T-cell (primary cell): ENCODE measurements at places on chromosomes 5 and 9.

DNA sequence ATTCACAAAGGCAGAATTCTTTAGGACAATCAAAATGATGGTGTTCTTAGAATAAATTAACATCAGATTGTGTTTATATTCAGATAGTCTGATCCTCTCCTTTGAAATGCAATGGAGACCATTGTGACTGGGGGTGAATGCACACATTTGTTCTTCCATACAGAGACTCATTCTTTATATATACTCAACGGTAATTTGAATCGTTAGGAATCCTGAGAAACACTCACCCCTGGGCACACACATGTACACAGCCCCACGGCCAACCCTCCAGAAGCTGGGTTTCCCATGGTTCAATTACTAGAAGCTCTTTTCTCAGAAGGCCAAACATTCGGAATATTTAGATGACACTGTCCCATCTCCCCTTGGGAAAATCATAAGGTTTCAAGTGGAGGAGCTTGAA lies 57.5 kb upstream of the EPB41L4B start:
- DNase-seq, result no peak
- H3K4me3 ChIP-seq, result no peak overlapping the region
- peaks cover 12% of the 10 kb centered on the region for H3K27me3 ChIP-seq
- no peaks in the 10 kb centered on the region for H3K4me1 ChIP-seq
- no peaks in the 10 kb centered on the region for H3K36me3 ChIP-seq
- H3K27ac ChIP-seq, result no peak overlapping the region

DNA sequence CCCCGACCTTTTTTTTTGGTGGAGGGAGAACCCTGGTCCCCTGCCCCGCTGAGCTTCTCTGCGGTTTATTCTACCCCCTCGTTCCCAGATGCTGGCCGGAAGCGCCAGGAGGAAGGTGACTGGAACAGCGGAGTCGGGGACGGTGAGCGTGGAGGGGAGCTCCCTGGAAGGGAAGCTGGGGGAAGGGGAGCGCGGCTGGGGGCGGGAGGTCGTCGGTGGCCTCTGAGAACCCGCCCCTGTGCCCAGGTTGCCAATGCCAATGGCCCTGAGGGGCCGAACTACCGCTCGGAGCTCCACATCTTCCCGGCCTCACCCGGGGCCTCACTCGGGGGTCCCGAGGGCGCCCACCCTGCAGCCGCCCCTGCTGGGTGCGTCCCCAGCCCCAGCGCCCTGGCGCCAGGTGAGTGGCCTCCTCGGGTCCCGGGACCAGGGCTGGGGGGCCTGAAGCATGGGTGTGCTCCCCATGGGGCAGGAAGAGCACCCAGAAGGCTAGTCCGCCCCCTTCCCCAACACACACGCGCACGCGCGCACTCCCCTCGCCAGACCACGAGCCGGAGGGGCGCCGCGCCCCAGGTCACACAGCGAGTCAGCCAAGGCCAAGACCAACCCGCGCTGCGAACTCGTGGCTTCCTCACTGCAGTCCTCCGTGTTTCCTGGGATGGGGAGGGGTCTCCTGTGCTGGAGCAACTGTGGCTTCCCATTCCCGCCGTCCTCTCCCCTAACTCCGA lies 10.6 kb downstream of the MYOZ3 start:
- no peak for DNase-seq
- no peaks in the 10 kb centered on the region for H3K27me3 ChIP-seq
- H3K4me3 ChIP-seq, result peak overlapping the region; percentile 72
- H3K27ac ChIP-seq, result no peak overlapping the region

- no peak overlapping the region for H3K4me3 ChIP-seq
- no peaks in the 10 kb centered on the region for H3K27me3 ChIP-seq
- no peak for DNase-seq
Measured at GRCh38 chr9:13291718-13292117, 12.2 kb upstream of the MPDZ start.

DNA sequence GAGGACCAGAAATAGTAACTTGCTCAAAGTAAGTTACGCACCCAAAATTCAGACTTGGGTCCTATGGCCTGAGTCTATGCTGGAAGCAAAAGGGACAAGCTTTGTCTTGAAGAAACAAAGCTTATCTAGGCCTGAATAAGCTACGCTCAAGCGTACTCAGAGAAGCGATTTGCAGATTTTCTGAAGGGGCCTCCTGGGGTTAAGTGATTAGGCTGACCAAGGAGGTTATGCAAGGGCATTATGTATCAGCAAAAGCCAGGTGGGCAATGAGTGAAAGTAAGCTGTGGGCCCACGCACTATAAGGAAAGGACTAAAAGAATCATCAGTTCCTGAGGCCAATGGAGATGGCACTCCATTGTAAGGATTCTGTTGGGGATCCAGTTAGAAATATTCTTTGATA lies 122.1 kb downstream of the SNX18 start:
- H3K4me1 ChIP-seq, result peaks cover 25% of the 10 kb centered on the region
- no peak for DNase-seq
- H3K27me3 ChIP-seq, result no peaks in the 10 kb centered on the region
- H3K27ac ChIP-seq, result no peak overlapping the region
- no peaks in the 10 kb centered on the region for H3K36me3 ChIP-seq

DNA sequence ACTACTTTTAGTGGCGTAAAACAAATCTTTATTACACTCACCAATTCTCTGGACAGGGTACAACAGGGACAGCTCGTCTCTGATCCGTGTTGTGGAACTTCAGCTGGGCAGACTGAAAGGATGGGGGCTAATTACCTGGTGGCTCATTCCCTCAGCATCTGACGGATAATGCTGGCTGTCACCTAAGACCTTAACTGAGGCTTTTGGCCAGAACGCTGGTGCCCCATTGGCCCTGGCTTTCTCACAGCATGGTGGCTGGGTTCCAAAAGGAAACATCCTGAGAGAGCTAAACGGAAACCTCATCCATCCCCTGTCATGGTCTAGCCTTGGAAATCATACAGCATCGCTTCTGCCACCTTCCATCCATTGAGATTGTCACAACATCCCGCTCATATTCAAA lies 62.9 kb downstream of the RAI14 start:
- H3K4me1 ChIP-seq, result no peaks in the 10 kb centered on the region
- H3K27ac ChIP-seq, result no peak overlapping the region
- H3K4me3 ChIP-seq, result no peak overlapping the region
- H3K36me3 ChIP-seq, result no peaks in the 10 kb centered on the region
- DNase-seq, result no peak
- peaks cover 2% of the 10 kb centered on the region for H3K27me3 ChIP-seq

- no peak overlapping the region for H3K4me3 ChIP-seq
- no peak for DNase-seq
- no peaks in the 10 kb centered on the region for H3K4me1 ChIP-seq
- H3K27me3 ChIP-seq, result no peaks in the 10 kb centered on the region
Measured at GRCh38 chr5:112793201-112793600, 55.5 kb downstream of the APC start.

DNA sequence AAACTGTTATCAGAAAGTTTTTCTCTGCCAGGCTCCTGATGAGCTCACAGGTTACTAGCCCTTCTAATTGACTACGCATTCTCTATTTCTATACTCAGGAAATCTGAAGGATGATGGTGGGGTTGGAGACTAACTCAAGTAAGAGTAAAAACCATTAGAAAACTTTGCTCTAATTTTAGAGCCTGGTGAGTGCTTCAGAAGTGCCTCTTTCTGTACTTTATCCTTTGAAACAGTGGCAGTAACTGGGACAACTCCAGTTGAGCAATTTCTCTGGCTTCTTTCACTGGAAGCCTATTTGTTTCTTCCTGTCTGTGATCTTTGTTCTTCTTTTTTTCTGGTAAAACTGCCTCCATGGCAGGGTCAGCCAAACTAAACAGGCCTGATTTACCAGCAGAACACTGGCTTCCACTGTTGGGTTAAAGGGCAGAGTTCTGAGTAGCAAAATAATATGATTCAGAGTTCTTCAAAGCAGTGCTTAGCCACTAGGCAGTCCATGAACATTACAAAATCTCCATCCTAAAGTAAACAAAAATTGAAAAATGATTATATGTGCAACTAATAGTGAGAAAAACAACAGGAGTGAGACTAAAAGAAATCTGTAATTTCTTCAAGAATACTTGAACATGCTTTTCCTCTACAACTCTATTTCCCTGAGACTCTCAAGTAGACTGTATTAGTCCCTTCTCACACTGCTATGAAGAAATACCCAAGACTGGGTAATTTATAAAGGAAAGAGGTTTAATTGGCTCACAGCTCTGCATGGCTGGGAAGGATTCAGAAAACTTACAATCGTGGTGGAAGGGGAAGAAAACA lies 79.8 kb downstream of the MROH2B start:
- no peak overlapping the region for H3K4me3 ChIP-seq
- no peak for DNase-seq
- H3K4me1 ChIP-seq, result no peaks in the 10 kb centered on the region
- no peak overlapping the region for H3K27ac ChIP-seq
- no peaks in the 10 kb centered on the region for H3K36me3 ChIP-seq
- H3K27me3 ChIP-seq, result no peaks in the 10 kb centered on the region

DNA sequence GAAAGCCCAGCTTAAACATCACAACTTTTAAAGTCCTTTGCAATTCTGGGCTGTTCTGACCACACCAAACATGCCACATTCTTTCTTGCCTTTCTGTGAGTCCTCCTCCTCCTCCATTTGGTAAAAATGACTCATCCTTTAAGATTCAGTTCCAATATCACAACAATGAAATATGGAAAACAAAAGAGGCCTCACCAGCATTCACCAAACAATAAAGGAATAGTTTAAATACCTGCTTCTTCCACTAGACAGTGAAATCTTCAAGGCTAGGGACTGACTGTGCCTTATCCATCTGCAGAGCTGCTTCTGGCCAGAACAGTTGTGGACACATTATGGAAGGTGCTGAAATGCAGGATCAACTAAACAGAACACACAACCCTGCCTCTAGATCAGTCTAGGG lies 36.0 kb downstream of the NR6A1 start:
- H3K4me3 ChIP-seq, result no peak overlapping the region
- H3K36me3 ChIP-seq, result no peaks in the 10 kb centered on the region
- no peaks in the 10 kb centered on the region for H3K27me3 ChIP-seq
- no peak overlapping the region for H3K27ac ChIP-seq

GRCh38 chr9:81390792-81391456 lies 298.4 kb downstream of the TLE1 start:
- H3K4me3 ChIP-seq, result no peak overlapping the region
- no peak for DNase-seq
- no peak overlapping the region for H3K27ac ChIP-seq
- H3K27me3 ChIP-seq, result no peaks in the 10 kb centered on the region

- H3K27ac ChIP-seq, result no peak overlapping the region
- no peaks in the 10 kb centered on the region for H3K4me1 ChIP-seq
- peaks cover 8% of the 10 kb centered on the region for H3K27me3 ChIP-seq
- no peaks in the 10 kb centered on the region for H3K36me3 ChIP-seq
- no peak for DNase-seq
Measured at GRCh38 chr9:115058684-115059315, 59.2 kb downstream of the TNC start.

DNA sequence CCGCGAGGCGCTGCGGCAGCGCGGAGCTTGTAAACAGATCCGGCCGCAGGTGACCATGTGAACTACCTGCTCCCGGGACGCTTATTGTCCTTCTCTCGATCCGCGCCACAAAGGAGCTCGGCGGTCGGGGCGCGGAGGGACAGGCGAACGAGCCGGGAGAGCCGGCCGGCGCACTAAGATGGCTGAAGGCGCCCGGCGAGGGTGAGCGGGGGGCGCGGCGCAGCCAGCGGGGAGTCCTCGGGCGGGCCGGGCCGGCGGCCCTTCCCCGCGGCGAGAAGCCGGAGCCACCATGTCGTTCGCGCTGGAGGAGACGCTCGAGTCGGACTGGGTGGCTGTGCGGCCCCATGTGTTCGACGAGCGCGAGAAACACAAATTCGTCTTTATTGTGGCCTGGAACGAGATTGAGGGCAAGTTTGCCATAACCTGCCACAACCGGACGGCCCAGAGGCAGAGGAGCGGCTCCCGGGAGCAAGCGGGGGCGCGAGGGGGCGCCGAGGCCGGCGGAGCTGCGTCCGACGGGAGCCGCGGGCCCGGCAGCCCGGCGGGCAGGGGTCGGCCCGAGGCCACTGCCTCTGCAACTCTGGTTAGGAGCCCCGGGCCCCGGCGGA lies 535 bp downstream of the JMY start:
- H3K36me3 ChIP-seq, result no peaks in the 10 kb centered on the region
- H3K27me3 ChIP-seq, result no peaks in the 10 kb centered on the region
- H3K4me3 ChIP-seq, result peak overlapping the region; percentile 94
- H3K4me1 ChIP-seq, result peaks cover 22% of the 10 kb centered on the region
- DNase-seq, result peak; percentile 36

DNA sequence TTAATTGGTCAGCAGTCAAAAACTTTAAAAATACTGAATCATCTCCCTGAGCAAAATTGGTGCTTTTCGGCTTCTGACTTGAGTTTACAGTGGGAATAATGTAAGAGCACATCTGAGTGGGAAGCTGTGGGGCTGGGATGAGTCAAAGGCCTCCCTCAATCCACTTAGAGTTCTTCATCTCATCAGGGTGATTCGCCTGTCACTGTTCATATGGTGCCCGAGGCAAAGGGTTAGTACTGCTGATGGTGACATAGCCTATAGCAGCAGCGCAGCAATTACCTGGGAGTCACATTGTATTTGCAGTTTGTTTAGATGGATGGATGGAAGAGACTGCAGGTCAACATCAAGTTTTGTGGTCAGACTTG lies 113.8 kb upstream of the ZNF608 start:
- no peak overlapping the region for H3K27ac ChIP-seq
- no peak for DNase-seq
- H3K4me3 ChIP-seq, result no peak overlapping the region

- DNase-seq, result no peak
- H3K27me3 ChIP-seq, result no peaks in the 10 kb centered on the region
- H3K36me3 ChIP-seq, result no peaks in the 10 kb centered on the region
- H3K27ac ChIP-seq, result no peak overlapping the region
Measured at GRCh38 chr5:100306000-100306399, 229.2 kb upstream of the FAM174A start.

DNA sequence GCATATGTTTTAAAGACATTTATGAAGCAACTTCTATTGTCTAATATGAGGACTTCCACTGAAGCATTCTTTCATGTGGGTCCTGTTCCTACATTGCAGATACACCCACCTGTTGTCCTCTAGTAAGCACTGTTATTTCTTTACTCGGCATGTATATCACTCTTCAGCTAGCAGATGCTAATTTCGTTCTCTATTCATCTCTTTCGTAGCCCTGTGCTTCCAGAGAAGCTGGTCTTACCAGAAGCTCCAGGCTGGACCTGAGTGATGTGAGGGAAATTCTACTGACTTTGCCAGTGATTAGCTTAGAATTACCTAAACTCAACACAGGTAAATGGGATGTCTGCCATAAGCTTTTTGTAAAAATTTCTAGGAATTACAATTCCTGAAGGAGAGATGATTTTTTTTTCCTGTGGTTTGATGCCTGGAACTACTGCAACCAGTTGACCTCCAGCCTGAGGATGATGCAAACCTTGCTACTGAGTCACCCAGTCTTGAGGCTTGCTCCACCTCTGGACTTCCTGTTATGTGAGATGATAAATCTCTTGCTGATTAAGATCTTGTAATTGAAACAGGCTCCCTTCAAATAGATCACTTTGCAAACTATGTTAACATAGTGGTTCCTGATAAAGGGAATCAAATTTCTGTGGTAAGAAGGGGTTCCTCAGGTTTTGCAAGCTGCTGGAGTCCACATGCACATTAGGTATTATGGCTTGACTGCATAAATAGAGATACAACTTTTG lies 52.2 kb upstream of the SPINK5 start:
- no peak overlapping the region for H3K27ac ChIP-seq
- no peaks in the 10 kb centered on the region for H3K27me3 ChIP-seq
- no peaks in the 10 kb centered on the region for H3K36me3 ChIP-seq
- DNase-seq, result no peak

GRCh38 chr9:19496321-19497050 lies 87.7 kb downstream of the ACER2 start:
- no peak overlapping the region for H3K27ac ChIP-seq
- DNase-seq, result no peak
- H3K36me3 ChIP-seq, result no peaks in the 10 kb centered on the region
- H3K27me3 ChIP-seq, result peaks cover 14% of the 10 kb centered on the region
- no peak overlapping the region for H3K4me3 ChIP-seq
